ENCODE measurements at places on chromosomes 12 and 14.

GRCh38 chr12:96190413-96191108 lies 3.6 kb upstream of the ELK3 start:
- no peak for DNase-seq

GRCh38 chr14:54708982-54709381 lies 142.1 kb downstream of the SAMD4A start:
- no peak for DNase-seq

DNA sequence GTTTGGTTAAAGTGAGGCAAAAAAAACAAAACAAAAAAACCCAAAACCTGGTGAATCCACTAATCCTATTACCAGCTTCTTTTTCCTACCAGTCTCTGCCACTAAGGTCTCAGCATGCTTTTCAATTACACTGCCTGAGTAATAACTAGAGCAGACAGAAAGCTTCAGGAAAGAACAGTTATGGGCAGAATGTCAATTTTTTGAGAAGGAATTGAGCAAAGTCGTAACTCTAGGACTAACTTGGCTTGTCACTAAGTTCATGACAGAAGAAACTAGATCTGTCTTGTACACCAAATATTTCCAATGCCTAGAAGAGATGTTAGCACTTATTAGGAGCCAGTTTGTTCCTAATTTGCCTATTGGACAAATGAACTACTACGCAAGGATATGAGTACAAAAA lies 148.8 kb upstream of the CNOT2 start:
- DNase-seq: no peak

DNA sequence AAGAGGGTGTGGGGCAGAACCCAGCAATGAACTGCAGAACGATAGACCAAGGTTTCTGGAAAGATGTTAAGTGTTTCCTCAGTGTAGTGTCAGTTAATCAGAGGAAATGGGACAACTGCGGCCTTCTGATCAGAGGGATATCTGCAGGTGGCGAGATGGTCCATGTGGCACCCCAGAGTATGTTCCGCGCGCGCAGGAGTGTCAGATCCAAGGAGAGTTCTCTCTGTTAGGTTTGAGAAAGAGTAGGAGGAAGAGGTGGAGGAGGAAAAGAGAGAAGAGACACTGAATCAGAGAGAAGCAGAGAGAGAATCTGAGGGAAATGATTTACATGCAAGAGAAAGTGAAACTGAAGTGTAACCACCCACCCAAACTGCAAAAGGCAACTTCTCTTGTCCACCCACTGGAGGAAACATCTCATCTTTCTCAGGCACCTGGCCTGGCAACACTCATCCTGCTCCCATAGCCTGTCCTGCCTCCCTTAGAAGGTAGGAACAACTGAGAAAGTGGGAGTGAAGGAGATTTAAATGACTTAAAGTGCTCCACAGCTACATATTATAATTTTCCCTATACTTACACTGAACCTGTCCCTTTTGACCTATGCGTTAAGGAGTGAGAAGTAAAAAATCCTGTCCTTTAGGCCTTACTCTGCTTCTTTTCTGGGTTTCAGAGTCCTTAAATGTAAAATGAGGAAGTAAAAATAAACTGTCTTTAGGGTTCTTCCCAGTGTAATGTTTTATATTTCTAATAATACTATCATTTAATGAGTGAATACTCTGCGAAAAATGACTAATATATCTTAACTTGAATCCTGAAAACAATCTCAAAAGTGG lies 6.8 kb upstream of the TESPA1 start:
- no peak for DNase-seq

- no peak for DNase-seq
Measured at GRCh38 chr14:51776102-51776894, 84.1 kb upstream of the GNG2 start.

- DNase-seq: no peak
Measured at GRCh38 chr14:61501714-61502458, 180.5 kb downstream of the PRKCH start.

- no peak for DNase-seq
Measured at GRCh38 chr14:22510527-22511110, 78.4 kb downstream of the DAD1 start.

- no peak for DNase-seq
Measured at GRCh38 chr12:47913081-47913480, 8.3 kb upstream of the VDR start.

DNA sequence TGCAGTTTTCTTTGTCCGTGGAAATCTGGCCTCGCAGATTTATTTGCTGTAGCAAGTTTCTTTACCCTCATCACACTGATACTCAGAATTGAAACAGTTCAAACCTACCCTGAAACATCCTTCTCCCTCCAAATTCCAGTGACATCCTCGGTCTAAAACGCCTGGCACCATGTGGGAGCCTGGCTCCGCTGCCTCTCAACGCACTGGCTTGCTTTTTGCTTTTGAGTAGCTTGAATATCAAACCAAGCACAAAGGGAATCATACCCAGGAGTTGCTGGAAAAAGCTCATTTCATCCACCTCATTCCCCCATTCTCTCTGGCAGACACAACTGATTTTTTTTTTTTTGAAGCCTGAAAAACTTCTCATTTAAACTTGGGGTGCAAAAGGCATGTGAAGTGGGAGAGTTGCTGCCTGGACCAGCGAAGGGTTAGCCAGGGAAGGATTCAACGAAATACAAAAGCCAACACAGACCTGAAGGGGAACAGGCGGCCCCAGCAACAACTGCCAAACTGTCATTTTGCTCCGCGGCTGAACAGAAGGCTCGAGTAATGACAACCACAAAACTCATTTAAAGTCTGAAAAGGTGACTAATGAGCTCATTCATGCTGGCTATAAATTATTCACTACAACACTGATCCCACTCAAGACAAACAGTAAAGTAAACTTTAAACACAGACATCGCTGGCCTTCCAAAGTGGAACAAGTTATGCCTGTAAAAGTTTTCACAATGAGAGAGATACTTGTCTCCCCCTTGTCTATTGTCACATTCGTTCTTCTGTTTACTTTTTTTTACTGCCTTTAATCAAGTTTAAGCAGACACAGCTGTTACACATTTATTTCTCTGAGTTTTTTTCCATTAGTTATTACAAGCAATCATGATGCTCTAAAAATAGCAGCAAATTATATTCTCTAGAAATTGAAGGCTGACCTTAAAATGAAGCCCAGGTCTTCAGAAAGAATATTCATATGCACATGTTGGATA lies 12.5 kb upstream of the FOXN3 start:
- DNase-seq: no peak

- no peak for DNase-seq
Measured at GRCh38 chr14:69370061-69370460, 28.0 kb downstream of the ERH start.

GRCh38 chr12:2960996-2961616 lies 1.9 kb downstream of the TEAD4 start:
- no peak for DNase-seq

GRCh38 chr14:22334275-22334577 lies 254.8 kb downstream of the DAD1 start:
- DNase-seq: no peak

- DNase-seq: no peak
Measured at GRCh38 chr12:21788089-21788983, 13.8 kb upstream of the KCNJ8 start.

GRCh38 chr12:105352940-105353635 lies 22.6 kb downstream of the C12orf75 start:
- DNase-seq: no peak

DNA sequence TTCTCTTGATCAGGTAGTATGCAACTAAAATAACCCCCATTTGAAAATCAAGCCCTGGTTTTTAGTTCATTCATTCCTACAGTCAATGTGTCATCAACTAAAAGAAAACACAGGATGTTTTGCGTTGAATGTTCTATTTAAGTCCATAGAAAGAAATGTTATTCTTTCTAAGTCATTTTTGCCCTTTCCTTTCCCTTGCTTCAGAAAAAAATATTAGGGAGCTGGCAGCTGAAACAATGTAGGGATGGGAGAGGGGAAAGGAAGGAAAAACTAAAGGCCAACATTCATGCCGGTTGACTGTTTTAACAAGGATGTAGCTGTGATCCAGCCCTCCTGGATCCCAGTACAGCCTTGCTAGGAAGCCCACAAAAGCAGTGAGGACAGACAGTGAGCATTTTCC lies 155.1 kb downstream of the BTG1 start:
- no peak for DNase-seq

DNA sequence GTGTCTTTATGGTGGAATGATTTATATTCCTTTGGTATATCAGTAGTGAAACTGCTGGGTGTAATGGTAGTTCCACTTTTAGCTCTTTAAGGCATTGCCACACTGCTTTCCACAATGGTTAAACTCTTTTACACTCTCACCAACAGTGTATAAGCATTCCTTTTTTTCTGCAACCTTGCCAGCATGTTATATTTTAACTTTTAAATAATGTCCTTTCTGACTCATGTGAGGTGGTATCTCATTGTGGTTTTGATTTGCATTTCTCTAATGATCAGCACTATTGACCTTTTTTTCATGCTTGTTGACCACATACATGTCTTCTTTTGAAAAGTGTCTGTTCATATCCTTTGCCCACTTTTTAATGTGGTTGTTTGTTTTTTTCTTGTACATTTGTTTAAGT lies 142.5 kb downstream of the MSRB3 start:
- no peak for DNase-seq

DNA sequence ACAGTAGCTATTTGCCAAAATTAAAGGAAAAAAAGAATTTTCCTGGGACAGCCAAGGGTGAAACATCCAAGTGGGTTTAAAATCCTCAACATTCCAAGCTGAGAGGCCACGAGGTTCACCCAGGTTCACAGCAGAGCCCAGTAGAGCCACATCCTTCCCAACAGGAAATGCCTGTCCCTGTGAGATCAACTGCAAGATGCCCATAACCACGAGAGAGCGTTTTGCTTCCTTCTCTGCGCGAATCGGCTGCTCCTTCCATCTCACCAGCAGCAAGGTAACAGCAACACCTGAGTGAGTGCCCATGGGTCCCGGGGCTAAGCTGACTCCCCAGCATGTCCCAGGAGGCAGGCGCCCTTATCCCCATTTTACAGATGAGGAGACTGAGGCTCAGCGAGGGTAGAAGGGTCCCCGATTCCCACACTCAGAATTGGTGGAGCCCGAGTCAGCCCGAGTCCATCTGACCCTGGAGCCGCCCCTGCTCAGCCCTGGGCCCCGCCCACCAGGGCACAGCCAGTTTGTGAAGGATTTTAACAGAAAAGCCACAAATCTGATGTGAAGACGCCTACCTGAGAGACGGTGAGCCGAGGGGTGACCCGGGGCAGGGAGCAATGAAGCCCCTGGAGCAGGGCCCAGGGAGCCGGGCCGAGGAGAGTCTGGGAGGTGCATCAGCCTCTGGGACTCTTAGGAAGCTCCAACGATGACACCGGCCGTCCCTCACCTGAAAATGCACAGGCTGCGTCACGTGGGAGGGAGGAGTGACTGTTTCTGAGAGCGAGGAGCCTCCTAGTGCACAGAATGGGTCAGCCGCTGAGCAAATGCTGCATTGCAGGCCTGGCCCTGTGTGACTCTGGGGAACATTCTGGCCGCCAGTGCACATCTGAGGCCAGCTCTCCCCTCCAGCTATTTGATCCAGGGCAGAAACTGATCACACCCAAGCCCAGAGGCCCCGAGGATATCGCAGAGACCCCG lies 236.9 kb upstream of the SFSWAP start:
- no peak for DNase-seq

- no peak for DNase-seq
Measured at GRCh38 chr12:66446276-66446675, 144.0 kb downstream of the HELB start.

DNA sequence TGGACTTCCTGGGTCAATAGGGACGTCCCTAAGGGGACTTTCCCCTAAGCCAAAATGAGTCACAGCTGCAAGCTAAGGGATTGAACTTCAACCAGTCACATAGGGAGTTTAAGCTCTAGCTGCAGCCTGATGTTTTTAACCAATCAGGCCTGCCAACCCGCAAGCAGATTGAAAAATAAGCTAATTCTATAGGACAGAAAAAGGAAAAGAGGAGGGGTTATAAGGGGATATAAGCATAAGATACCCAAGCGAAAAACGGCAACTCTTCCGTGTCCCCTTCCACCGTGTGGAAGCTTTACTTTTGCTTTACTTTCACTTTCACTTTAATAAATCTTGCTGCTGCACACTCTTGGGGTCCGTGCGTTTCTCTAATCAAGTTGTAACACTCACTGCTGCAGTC lies 24.4 kb downstream of the ATP23 start:
- DNase-seq: no peak

- DNase-seq: no peak
Measured at GRCh38 chr12:68435816-68436215, 103.7 kb upstream of the MDM1 start.

GRCh38 chr12:2490831-2491230 lies 303.9 kb upstream of the FKBP4 start:
- no peak for DNase-seq

DNA sequence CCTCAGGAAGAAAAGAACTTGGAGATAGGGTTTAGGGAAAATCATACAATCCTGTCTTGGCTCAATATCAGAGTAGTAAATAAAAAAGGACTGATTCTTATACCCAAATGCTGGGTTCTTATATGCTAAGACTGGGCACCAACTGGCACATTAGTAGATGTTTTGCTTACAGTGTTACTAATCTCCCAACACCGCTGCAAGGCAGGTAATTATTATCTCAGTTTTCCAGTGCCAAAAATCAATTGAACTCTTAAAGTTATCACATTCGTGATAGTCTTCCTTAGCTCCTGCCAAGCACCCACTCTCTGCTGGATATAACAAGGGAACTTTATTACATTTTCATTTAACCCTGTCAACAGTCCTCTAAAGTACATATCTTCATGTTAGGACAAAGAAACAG lies 25.0 kb upstream of the HIGD1C start:
- DNase-seq: no peak

- DNase-seq: no peak
Measured at GRCh38 chr12:23055004-23055403, 430.0 kb downstream of the ETNK1 start.

DNA sequence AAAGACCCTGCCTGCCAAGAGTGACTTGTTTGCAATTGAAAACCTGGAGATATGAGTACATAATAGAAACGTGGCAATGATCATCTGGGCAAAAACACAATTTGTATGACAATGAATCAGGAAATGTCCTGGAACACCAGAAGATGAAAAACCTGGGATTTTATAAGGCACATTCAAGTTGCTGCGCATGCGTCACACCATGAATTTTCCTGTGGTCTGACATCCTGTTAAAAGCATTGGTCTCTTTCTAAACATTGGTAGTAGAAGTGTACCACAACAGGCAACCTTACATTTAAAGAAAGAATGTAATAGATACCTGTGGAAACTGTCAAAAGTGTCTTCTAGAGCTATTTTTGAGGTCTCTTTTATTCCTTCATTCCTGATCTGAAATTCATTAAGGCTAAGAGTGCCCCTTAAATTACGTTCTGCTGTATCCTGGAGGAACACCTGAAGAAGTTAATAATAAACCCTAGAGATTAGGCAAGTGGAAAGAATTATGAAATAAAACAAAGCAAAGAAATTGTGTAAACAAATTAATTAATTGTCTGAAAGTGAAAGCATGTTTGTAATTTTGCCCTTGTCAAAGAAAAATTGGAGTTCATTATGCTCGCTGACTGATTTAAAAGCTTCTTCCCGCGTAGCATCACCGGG lies 676.5 kb downstream of the DIO2 start:
- DNase-seq: no peak

DNA sequence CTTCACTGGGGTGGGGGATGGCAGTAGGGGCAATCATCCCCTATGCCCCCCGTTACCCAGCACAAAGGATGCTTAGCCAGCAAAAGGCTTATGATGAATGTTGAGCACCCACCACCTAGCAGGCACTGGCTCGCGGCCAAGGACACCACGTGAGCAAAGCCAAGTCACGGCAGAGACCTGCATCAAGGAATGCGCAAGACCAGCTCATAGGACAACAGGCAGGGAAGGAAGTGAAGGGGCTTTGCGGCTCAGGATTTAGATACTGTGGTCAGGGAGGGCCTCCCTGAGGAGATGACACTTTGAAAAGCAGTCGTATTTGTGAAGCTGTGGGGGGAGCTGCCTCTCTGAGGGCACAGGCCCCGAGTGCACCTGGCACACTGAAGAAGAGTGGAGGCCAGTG lies 32.8 kb downstream of the SH2B3 start:
- peak; percentile 59 for DNase-seq

Measured in T-helper 9 cell (primary cell).